ENCODE measurements at places on chromosomes 12 and 14.

DNA sequence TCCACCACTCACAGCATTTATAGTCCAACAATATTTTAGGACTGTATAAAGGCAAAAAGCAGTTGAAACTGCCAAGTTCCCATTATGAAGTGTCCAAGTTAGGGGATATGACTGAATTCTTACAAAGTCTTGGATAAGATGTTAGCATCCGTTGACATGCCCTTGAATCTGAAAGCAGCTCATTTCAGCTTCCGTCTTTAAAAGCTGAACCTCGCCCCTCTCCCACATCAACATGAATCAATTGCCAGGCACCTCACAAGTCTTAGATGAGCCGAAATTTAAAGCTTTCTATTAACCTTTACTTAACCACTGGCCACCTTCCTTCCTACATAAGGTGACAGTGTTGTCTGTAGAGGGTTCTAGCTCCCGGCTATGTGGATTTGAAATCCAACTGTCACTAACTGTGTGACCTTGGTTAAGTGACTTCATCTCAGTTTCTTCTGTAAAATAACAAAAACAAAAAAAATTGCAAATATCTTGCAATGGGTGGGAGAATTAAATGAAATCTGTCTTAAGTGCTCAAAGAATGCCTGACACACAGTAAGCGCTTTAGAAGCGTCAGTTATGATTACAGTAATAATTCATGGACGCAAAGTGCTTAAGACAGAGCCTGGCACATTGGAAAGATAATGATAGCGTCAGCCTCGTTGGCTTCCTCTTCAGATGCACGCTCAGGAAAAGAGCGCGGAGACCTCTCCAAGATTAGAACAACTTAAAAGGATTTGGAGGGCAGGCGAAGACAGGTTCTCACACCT lies 1.2 kb downstream of the PPP1CC start:
- peak; percentile 25 for DNase-seq

DNA sequence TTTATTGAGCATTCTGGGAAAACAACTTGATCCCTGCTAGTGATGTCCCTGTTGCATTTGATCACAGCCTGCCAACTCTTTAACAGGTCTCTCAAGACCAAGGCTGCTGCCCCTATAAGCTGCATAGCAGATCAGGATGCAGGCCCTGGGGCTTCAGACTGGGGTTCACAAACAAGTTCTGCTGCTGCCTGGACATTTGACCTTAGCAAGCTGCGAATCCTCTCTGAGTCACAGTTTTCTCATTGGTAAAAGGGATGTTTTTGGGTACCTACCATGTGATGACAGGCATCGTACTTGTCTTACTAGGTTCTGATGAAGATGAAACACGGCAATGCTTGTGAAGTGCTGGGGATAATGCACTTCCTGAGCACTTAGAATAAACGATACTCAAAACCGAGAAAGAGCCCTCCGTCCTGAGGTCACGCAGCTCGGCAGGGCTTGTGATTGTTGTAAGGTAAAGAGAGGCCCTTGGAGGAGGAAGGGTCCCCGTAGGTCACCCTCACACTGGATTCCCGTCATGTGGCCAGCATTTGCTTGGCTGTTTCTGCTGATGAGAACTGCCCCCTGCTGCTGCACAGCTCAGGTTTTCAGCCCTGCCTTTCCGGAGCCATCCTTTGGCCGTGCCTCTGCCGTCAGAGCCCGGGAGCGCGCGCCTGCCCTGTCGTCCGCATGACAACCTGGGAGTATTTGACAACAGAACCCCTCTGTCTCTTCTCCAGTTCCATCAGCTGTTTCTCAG lies 39.1 kb downstream of the TSPAN9 start:
- DNase-seq, result no peak

GRCh38 chr14:53044486-53044885 lies 93.6 kb upstream of the FERMT2 start:
- no peak for DNase-seq

- no peak for DNase-seq
These were observed 365.7 kb upstream of the FKBP4 start for GRCh38 chr12:2429032-2429431.

- DNase-seq, result no peak
These were observed 181.8 kb downstream of the PRKD1 start for GRCh38 chr14:29745863-29746262.

GRCh38 chr12:23891115-23891514 lies 58.4 kb downstream of the SOX5 start:
- no peak for DNase-seq

DNA sequence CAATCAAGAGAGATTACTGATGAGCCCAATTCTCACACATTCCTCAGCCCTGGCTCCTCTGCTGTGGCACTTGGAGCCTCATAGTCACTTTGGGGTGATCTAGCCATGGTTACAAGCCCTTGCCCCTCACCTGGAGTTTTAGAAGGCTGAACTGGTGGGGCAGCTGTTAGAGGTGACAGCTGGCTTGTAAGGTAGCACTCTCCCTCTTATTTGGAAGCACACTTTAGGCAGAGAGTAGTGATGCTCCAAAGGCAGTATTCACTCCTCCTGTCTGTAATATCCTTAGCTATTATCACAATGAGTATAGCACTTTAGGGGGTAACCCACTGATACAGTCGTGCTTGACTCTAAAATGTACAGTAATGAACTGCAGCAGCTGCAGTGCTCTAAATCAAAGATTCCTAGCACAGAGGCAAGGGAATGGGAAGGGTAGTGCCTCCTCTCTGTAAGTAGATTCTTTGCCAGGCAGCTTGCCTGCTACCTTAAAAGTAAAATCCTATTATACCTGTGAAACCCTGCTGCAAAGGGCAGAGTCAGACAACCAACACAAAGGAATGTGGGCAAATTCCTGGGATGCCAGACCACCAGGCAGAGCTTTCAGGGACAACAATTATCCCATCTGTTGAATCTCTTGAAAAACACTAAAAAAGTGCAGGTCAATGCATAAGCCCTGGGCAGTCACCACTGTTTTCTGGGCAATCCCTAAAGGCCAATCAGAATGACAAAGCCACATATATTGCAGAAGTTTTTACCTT lies 336.3 kb downstream of the NOVA1 start:
- DNase-seq, result no peak

DNA sequence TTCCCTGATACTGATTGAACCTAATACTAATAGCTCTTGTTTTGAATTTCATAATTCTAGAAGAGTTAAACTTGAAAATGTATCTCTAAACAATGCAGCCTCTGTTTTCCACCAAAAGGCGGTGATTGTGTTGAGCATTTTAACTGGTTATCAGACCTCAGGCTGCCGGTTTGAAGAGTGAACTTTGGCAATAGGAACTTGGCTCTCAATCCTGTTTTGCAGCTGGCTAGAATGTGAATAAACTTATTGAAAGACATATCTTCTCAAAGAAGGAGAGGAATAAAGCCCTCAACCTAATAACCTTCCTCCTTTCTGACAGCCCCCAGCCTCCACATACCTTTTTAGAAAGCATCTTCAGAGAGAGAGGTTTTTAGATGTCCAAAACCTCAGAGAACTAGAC lies 105.4 kb downstream of the SRGAP1 start:
- DNase-seq, result no peak

GRCh38 chr12:89016970-89017778 lies 335.1 kb downstream of the DUSP6 start:
- peak; percentile 49 for DNase-seq

DNA sequence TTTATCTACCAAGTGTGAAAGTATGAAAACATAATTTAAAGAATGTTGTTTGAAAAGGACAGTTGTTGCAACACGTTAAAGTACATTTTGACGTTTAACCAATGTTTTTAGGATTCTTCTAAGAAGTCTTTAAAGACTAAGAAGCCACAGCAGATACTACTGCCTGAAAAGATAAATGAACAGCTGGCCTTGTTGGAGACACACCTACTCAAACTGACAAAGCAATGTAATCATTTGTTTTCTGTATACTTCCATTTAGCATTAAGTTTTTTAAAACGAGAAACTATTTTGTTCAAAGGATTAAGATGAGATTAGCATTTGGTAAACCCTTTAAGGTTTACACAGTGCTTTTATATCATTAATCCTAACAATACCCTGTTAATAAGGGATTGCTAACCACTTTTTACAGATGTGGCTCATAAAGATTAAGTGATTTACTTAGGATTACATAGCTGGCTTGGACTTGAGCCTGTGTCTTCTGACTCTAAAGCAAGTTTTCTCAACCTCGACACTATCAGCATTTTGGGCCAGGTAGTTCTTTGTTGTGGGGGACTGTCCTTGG lies 134.4 kb downstream of the CFAP54 start:
- DNase-seq, result no peak

DNA sequence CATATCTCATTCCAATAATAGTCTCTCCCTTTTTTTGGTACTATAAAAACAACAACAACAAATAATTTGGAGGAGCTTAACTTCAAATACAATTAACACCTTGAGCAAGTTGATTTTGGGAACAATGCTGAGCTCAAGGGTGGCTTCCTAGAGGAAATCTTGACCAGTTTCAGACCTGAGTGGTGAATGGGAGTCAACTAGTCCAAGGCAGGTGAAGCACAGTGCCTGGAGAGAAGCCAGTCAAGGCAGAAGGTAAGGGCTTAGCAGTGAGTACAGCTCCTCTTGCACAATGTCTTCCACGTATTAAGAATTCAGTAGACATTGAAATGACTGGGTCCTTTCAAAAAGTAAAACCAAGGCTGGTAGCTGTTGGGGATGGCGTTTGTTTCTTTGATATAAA lies 444.8 kb downstream of the ATP23 start:
- DNase-seq, result no peak

DNA sequence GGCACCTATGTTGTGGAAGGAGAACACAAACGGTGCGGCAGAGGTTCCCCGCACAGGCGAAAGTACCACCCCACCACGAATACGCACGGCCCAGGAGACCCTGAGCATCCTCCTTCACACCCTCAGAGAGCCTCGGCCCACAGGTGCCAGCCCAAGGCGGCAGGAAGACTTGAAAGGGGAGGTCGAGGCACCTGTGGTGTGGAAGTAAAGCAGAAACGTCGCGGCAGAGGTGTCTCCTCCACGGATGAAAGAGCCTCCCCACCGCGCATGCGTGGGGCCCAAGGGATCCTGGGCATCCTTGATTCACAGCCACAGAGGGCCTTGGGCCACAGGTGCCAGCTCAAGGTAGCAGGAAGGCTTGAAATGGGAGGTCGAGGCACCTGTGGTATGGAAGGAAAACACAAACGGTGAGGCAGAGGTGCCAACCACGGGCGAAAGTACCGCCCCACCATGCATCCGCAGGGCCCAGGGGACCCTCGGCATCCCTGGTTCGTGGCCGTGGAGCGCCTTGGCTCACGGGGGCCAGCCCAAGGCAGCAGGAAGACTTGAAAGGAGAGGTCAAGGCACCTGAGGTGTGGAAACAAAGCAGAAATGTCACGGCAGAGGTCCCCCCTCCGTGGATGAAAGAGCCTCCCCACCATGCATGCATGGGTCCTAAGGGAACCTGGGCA lies 380.1 kb downstream of the ALG10 start:
- DNase-seq, result no peak

GRCh38 chr14:20652996-20653975 lies 11.8 kb upstream of the OR6S1 start:
- peak; percentile 23 for DNase-seq

GRCh38 chr14:103089386-103090335 lies 4.9 kb upstream of the EXOC3L4 start:
- DNase-seq, result no peak

- DNase-seq, result no peak
These were observed 162.0 kb upstream of the LMNTD1 start for GRCh38 chr12:25715102-25715501.

GRCh38 chr12:18849080-18849479 lies 111.2 kb downstream of the CAPZA3 start:
- DNase-seq, result no peak

- DNase-seq, result no peak
These were observed 15.0 kb upstream of the FOXG1 start for GRCh38 chr14:28751467-28752058.

GRCh38 chr12:48671231-48671856 lies 10.7 kb downstream of the KANSL2 start:
- no peak for DNase-seq

- no peak for DNase-seq
These were observed 3.8 kb downstream of the DCN start for GRCh38 chr12:91178781-91179180.

GRCh38 chr12:119544765-119545625 lies 48.6 kb upstream of the TMEM233 start:
- DNase-seq, result peak; percentile 27

GRCh38 chr12:100545092-100545491 lies 28.4 kb upstream of the GAS2L3 start:
- no peak for DNase-seq

DNA sequence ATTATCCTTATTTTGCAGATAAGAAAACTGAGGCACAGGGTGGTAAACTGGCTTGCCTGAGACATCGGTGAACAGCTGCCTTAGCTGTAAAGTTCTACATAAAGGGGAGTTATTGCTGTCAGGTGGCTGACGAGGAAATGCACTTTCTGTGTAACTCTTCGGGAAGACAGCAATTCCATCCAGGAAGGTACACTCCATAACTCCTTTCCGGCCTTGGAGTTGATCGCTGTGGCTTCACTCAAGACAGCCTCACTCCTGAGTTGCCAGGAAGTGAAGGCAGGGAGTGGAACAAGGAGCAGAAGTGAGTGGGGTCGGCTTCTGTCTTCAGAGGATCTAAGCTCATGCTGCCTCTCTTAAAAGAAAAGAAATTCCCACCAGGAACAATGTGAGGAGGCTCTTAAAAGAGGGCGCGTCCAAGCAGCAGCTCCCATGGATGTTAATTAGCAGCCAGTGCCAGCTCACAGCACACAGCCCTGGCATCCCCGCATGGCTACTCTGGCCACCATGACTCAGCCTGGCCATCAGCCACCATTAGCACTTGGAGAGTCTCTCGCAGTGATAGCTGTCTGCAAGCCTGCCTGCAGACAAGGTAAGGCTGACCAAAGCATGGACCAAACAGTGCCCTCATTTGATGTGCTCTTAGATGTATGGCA lies 60.3 kb downstream of the NUAK1 start:
- DNase-seq, result no peak

DNA sequence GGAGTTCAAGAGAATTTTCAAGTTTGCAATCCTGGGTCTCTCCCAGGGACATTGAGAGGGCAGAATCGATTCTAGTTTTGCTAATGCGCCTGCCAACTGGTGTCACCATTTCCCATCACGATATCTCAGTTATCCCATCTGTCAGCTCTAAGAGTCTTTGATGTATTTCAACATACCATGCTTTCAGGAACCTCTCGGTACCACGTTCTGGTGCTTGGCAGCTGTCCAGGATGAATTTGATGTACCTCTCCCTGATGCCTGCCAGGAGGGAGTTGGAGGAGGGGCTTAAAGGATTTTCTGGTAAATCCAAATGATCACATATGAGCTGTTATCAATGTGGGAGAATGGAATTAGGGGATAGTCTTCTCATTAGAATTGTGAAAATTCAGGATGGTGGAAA lies 332.5 kb downstream of the RGS6 start:
- DNase-seq, result no peak

DNA sequence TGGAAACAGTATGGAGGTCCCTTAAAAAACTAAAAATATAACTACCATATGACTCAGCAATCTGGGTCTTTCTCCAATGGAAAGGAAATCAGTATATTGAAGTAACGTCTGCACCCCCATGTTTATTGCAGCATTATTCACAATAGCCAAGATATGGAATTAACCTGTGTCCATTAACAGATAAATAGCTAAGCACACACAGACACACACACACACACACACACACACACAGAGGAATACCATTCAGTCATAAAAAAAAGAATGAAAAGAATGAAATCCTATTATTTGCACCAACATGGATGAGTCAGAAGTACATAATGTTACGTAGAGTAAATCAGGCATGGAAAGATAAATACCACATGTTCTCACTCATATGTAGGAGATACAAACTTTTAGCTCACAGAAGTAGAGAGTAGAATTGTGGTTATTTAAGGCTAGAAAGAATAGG lies 4.7 kb downstream of the KLRK1 start:
- no peak for DNase-seq

Data from central memory CD4-positive, alpha-beta T cell (primary cell).